ENCODE measurements at places on chromosomes 11 and 22.
A peak's percentile ranks its signal among the peaks of the same experiment; 100 is the strongest.

GRCh38 chr11:70464509-70465361 lies 66.4 kb downstream of the CTTN start:
- DNase-seq: no peak

GRCh38 chr11:128694618-128695481 lies 978 bp downstream of the FLI1 start:
- no peak for DNase-seq

GRCh38 chr11:71096751-71097388 lies 155.5 kb downstream of the SHANK2 start:
- no peak for DNase-seq

DNA sequence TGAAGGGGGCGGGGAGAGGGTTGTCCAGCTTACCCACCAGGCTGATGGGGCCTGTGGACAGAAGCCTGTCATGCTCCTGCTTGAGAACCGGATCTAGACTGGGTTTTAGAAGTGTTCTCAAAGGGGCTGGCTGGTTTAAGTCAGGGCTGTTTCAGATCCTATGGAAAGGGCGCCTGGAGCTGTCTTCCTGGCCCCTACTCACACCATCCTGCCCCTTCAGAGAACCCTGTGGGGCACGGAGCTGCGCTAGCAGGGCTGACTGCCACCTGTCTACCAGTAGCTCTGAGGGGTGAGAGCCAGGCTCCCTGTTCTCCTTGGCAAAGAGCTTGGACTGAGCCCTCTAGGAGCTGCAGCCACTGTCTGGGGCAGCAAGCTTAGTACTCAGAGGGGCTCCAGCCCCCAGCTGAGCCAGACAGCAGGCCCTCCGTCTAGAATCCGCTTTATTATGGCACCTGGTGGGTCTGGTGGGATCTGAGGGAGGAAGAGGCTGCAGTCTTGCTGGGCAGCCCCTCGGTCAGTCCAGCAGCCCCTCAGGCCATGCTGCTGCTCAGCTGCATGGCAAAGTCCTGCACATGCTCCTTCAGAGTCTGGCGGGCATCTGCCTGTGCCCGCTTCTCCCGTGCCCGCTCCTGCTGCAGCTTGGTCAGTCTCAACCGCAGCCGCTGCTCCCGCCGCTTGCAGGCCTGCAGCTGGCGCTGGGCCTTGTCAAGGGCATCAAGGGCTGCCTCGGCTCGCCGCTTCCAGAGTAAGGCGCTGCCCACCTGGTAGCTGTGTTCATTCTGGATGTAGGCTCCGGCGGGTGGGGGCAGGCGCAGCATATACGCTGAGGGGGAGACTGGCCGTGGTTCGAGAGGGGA lies 2.3 kb downstream of the THAP7 start:
- DNase-seq: no peak

DNA sequence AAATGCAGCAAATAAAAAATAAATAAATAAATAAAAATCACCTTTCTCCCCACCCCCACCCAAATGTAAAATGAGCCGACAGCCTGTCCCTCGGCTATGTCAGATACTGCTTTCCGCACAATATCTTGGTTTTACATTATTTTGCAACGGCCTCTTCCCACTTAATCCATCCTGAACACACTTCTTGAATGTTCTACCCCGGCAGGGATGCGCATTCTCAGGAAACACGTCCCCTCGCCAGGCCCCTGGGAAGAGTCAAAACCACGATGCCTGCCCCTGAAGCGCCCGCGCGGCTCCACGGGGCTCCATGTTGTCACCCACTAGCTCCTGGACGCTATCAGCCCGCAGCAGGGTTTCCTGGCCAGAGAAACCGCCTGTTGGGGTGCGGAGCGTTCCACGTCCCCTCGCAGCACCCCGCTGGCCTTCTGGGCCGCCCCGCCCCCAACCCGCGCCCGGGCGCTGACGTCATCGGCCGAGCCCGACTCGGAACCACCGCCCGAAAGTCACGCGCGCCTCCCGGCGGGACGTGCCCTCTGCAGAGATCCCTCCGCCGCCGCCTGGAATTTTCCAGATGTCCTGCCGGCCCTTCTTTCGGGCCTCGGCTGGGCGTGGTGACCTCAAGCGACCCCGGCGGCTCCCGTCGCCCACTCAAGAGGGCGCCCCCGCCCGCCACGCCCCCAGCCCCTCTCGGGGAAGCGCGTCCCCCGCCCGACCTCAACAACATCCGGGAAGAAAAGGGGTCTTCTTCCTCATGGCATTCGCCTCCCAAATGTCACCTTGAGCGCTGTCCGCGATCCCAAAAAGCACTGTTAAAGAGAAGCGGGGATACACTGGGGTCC lies 585 bp upstream of the NEAT1 start:
- peak; percentile 90 for DNase-seq

DNA sequence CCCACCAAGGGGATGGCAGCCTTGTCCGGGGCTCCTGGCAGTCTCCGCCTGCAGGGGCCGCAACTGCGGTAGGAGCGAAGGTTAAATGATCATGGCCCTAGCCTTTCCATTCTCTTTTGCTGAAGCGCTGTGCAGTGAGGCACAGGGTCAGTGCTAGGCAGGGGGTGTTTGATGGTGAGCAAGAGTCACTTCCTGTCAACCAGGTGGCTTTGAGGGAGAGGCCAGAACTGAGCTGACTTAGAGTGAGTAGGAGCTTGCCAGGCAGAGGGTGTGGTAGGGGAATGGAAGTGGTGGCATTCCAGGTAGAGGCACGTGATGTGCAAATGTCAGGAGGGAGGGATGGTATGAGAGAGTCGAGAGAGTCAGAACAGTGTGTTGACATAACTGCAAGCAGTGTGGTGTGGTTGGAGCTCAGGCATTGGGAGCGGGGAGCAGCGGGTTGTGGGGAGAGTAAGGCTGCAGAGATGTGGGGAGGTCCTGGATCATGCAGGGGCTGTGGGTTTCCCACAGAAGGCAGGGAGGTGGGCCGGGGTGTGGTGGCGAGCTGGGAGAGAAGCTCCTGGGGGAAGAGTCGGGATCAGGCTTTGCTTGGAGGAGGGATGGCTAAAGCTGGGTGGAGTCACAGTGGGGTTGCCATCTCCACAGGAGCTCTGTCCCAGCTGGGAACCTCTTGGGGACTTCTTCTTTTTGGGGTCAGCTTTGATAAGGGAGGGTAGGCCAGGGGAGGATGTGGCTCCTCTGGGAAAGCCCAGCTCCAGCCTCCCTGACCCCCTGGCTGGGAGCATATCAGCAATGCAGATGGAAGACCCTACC lies 33.3 kb downstream of the AMPD3 start:
- DNase-seq: no peak

- DNase-seq: no peak
Observed at GRCh38 chr11:2989006-2989405, 3.1 kb downstream of the NAP1L4 start.

DNA sequence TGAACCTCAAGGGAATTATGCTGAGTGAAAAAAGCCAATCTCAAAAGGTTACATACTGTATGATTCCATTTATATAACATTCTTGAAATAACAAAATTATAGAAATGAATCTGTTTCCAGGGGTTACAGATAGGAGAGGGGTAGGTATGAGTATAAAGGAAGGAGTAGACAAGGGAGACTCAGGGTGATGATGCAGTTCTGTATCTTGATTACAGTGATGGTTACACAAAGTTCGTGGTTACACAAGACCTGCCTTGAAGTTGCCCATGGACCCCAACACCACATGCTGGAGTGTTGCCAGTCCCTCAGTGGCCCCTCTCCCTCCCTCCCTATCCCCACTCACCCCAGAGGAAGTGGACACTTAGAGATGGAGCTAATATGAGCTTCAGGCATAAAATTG lies 20.3 kb downstream of the STK33 start:
- no peak for DNase-seq
